Activated naive CD4-positive, alpha-beta T cell treated with anti-CD3 and anti-CD28 coated beads, Interleukin-2, amount 50 U/mL, for 72 hours (primary cell): ENCODE measurements at places on chromosomes 12 and 14. TPM values are rescaled to one million over a fixed set of nuclear protein-coding genes. Genes with fewer than 3 reads are reported as not detected.

GRCh38 chr12:122045262-122045661 lies 23.6 kb downstream of the BCL7A start:
- DNase-seq = no peak

DNA sequence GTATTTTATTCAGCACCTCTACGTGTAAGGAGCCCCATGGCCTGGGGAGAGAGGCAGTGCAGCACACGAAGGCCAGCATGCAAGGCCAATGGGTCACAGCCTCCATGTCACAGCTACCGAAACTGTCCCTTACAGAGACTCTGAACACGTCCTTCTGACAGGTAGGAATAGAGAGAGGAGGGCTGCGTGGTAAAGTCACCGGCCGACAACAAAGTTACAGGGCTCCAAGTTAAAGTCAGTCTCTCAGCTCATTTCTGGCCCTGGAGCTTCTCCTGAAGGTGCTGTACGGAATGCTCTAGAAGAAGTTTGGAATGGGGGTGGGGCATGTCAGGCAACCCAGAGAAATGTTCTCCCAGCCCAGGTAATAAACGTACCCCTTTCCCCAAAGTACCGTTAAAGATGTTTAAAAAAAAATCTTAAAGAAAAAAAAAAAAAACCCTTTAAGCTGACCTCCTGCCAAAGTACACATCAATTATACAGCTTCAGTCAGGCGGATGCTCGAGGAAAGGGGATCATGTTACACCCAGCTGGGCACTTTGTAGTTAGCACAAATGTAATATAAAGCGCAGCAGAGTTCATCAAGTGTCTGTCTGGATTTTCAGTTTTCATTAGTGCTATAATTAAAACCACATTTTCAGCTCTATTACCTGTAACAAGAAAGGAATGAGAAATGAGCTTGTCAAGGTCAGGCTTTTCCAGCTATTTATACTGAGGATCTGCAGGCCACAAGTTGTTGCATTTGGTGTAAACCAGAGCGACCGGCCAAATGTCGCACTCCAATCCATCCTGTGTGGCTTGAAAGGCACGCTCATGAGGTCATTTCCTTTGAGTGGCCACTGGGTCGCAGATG lies 53.3 kb upstream of the CDKN3 start:
- DNase-seq = no peak

DNA sequence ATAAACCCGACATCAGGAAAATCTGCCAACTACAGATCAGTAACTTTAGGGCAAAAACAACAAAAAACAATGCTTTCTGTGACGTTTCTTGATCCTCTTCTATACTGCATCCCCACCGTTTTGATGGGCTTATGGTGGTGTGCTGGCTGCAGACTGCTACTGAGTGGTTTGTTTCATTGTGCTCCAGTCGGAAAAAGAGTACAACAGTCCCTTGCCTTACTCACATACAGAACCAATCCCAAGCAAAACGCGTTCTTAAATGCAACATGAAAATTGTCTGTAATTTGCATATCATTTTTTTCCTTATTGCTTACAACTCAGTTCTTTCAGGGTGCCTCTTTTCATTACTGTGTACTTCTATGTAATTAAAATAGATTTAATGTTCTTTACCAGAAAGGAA lies 2.3 kb downstream of the ETV6 start:
- no peak for DNase-seq

The ADGRD1 gene
- total RNA-seq = not detected

The SSTR1 gene
- not detected for total RNA-seq
